Fibroblast of villous mesenchyme (primary cell): ENCODE measurements at places on chromosomes 11 and 22. TPM values are rescaled to one million over a fixed set of nuclear protein-coding genes. Genes with fewer than 3 reads are reported as not detected.

GRCh38 chr11:100991541-100991940 is 138.1 kb downstream of the PGR start:
- peak; percentile 76 for DNase-seq

- peak; percentile 54 for DNase-seq
Measured at GRCh38 chr11:96311120-96311568, 31.9 kb downstream of the MAML2 start.

DNA sequence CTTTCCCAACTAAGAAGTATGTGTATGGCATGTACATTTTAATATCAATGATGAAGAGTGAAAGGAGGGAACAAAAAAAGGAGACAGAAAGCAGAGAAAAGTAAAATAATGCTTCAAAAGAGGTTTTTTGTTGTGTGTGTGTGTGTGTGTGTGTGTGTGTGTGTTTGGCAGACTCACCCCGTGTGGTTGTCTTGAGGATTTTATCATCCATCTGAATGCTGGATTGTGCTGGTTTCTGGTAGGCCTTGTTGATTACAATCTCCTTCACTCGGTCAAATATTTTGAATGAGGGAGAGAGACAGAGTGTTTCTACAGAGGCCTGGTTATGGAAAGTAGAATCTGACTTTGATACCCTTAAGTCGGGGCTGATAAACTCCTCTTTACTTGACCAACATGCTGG is 128.5 kb downstream of the ENTHD1 start:
- no peak for DNase-seq

DNA sequence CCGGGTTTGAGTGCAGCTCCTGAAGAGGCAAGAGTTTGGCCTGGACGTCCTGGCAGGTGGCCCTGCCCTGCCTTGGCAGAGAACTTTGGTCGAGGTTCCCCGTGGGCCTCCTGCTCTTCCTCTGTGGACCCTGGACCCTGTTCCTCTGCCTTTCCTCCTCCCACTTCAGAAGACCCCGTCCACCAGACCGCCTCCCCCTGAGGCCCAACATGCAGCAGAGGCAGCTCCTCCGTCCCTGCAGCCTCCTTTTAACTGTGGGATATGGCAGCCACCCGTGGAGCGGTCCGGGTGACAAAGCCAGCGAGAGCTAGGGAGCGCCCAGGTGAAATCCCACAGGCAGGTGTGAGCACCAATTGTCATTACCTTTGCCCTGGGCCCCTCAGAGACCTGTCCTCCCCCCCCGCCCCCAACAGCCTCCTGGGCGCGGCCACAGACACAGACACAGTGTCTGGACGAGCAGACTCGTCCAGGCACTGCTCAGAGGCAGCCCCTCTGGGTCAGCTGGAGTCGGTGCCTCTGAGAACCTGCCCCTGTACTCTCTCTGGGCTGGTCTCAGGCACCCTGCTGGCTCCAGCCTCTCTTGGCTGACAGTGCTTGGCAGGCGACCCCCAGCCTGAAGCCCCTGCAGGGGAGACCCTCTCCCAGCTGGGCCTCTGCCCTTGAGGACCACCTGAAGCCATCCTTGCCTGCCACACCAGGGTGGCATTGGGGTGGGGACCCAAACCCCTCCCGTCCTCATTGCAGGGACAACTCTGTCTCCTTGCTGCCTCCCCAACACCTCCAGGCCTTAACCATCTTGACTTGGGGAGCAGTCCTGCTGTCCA is 4.1 kb upstream of the PTDSS2 start:
- no peak for DNase-seq

DNA sequence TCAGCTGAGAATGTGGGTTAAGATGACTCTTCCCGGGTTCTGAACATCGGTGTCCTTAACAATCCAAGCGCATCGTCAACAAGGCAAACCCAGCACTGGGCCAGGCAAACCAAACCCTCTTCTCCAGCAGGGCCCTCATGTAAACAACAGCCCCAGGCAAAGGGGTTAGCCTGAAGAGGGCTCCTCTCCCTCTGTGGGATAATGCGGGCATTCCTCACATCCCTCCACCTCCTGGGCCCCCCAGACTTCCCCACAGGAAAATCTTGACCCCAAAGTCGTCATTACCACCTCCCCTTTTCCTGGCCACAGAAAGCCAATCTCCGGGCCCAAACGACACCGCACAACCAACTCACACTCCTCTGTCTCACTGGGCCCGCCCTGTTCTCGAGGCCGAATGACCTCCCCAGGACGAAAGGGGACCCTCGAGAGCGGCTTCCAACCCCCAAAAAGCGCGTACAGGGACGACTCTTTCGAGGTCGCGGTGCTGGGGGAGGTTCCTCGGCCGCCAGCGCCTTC is 566 bp downstream of the DDB1 start:
- DNase-seq = peak; percentile 54

DNA sequence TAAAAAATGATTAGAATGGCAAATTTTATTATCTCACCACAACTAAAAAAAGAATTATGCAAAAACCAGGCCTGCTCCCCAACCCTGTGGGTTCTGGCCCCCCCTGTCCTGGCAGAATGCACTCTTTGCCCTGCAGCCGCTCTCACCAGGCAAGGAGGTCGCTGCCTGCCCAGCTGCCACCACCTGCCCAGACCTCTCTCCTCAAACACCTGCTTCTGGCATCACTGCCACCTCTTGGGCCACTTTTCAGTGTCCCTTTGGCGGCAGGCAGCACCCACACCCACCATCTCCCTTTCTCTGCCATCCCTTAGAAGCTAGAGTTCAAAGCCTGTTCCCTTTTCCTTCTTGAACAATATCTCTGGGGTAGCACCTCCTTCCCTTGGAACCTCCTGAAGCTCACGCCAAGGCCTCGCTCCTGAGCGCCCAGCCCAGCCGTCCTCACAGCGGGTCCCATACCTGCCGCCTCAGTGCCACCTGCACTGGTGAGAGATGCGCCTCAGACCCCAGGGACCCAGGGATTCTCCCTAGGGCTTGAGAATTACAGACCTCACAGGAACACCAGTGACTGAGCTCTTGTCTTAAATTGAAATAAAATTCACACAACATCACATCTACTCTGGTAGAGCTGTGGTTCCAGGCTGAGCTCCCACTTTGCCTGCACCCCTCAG is 44.6 kb downstream of the SGSM3 start:
- no peak for DNase-seq

GRCh38 chr11:113311536-113311935 is 2.8 kb upstream of the TTC12 start:
- DNase-seq = no peak

GRCh38 chr22:24398409-24398808 is 29.0 kb upstream of the ADORA2A start:
- peak; percentile 27 for DNase-seq

GRCh38 chr11:35662061-35662648 is 420 bp upstream of the TRIM44 start:
- DNase-seq = no peak

DNA sequence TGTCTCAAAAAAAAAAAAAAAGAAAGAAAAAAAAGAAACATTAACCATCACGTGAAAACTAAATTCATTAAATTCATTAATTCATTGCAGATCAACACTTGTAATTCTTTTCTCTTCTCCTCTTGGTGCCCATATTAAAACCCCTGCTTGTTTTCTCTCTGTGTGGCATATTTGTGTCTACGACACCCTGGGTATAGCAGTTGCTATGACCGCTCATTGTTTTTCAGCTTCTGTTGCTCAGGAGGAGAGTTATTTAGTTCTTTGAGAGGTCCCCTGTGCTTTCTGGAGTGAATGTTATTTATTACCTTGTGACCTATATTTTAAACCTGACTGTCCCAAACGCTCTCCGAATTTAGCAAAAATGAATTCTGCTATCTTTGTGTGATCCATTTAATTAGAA is 62.3 kb upstream of the CLMP start:
- DNase-seq = no peak

GRCh38 chr11:2185324-2186085 is 13.9 kb upstream of the TH start:
- DNase-seq = no peak

GRCh38 chr22:19443544-19444211 is 3.8 kb downstream of the C22orf39 start:
- no peak for DNase-seq

- DNase-seq = peak; percentile 85
Measured at GRCh38 chr11:35158701-35159510, 19.9 kb downstream of the CD44 start.

DNA sequence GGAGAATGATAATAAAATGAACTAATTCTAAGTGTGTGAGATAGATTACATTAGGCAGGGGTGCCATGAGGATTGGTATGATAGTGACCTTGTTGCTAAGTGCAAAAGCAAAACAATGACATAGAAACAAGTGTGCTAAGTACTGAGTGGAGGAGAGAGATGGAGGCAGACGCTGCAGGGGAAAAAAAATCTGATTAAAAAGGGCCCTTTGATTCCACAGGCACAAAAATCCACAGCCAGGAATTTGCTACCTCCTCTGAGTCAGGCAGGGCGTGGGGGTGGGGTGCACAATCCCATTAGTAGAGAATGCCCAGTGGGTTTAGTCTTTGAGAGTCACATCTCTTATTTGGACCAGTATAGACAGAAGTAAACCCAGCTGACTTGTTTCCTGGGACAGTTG is at the start of gene CNTF:
CNTF (plus strand) TSS at position 322 of the 400 bp plus-strand sequence. CDS start 88 bp downstream, outside the sequence.
- no peak for DNase-seq

DNA sequence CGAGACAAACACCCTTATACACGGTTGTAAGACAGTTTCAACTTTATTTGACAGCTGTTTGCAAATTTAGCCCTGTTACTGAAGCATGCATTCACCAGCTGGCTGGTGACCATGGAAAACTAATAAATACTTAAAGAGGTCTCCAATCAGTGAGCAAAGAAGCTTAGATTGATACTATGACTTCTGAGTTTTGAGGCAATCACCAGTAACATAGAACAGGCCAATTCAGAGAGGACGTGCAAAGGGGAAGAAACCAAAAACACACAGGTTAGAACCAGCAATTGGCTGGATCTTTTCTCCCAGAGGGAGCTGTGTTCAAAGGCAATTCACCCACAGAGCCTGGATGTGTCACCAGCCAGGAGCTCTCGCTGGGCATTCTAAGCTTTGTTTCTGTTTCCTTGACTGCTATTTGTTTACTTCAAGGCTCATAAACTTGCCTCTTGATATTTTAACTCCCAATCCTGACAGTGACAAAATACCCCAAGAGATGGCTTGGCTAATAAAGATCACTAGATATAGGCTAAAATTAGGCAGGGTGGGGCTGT is 113.6 kb upstream of the MTMR2 start:
- peak; percentile 75 for DNase-seq

- DNase-seq = no peak
Measured at GRCh38 chr11:122268601-122269130, 152.7 kb upstream of the BLID start.

DNA sequence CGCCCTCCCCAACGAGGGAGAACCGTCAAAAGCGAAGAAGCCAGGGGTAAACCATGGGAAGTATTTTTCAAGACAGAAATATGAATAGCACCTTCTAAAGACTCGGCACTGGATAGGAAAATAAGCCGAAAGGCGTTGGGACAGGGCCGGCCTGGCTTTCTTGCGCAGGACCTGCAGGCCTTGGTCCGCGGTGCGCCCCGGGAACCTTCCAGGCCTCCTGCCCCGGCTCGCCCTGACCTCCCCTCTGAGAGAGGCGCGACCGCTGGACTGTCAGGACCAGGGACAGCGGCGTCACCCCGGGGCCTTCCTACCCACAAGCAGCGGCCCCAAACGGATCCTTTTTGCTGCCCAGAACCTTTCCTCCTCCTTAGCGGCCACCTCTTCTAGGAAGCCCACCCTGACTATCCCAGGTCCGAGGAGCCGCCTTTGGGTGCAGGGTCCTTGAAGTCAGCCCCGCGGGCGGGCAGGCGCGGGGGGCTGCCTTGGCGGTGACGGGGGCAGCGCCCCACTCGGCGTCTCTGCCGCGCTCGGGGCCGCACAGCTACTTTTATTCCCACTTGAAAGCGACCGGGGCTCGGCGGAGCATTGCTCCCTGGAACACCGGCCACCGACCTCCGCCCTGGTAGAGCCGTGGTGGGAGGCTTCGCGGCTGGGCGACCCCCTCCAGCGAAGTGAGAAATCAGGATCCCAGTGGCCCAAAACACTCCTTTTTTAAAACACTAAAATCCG is 650 bp upstream of the MAPK11 start:
- peak; percentile 82 for DNase-seq

GRCh38 chr22:19932367-19933206 is 9.0 kb upstream of the COMT start:
- DNase-seq = no peak

- DNase-seq = peak; percentile 98
Measured at GRCh38 chr11:46649180-46649738, 31.9 kb downstream of the ATG13 start.

C1QTNF6 gene
- 9.5 and 10.6 TPM in 2 replicates for total RNA-seq

LINC01488 gene
- not detected in 2 replicates for total RNA-seq

KRTAP5-10 gene
- not detected in 2 replicates for total RNA-seq

KLHDC7B gene
- 0.32 TPM in 1 of 2 replicates, not detected in the other for total RNA-seq

OR10AG1 gene
- total RNA-seq = under 0.01 TPM in 1 of 2 replicates, not detected in the other

TBX10 gene
- total RNA-seq = not detected in 2 replicates

RASD2 gene
- under 0.01 TPM in 1 of 2 replicates, not detected in the other for total RNA-seq

ADAMTS15 gene
- 2.2 and 2.9 TPM in 2 replicates for total RNA-seq

CHADL gene
- total RNA-seq = 0.43 and 0.64 TPM in 2 replicates
